ENCODE measurements at places on chromosomes 16 and 17.
A peak's percentile ranks its signal among the peaks of the same experiment; 100 is the strongest.

GRCh38 chr17:40491486-40491885 is 9.9 kb downstream of the TNS4 start:
- DNase-seq, result no peak

DNA sequence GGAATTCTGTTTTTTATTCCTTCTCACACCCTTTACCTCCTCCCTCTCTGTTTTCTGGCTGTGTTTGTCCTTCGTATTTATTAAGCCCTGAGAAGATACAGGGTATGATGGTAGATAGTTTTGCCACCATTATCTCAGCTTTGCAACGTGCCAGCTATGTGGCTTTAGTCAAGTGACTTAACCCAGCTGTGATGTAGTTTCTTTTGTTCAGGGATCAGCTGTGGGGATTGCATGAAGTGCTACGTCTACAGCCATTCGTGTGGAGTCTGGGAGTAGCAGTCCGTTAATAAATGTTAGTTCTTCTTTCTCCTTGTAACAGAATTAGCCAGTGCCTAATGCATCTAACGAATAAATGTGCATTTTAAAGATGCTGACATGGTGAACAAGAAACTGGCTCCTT is 128.4 kb downstream of the HAPSTR1 start:
- no peak for DNase-seq

GRCh38 chr17:10458701-10459100 is 10.7 kb downstream of the MYH4 start:
- DNase-seq, result no peak

DNA sequence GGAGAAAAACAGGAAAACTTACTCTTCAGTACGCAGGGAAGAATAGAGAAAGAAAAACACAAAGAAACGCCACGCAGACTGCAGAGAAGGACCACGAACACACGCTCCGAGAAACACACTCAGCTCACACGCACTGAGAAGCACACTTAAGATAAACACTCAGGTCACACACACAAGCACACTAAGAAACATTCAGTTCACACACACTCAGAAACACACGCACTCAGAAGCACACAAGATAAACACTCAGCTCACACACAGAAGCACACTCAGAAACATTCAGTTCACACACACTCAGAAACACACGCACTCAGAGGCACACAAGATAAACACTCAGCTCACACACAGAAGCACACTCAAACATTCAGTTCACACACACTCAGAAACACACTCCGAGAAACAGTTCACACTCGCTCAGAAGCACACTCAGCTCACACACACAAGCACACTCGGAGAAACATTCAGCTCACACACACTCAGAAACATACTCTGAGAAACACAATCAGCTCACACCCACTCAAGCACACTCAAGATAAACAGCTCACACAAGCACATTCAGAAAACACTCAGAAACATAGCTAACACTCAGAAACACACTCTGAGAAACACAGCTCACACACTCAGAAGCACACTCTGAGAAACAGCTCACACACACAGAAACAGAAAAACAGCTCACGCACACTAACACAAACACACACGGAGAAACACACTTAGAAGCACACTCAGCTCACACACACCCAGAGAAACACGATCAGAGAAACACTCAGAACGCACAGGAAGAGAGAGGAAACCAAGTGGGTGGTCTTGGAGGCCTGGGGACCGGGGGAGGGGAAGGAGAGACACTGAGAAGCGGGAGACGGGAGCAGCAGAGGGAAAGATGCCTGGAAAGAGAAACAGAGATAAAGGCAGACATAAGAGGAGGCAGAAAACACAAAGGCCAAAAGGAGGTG is 908 bp downstream of the TMEM98 start:
- no peak for DNase-seq

DNA sequence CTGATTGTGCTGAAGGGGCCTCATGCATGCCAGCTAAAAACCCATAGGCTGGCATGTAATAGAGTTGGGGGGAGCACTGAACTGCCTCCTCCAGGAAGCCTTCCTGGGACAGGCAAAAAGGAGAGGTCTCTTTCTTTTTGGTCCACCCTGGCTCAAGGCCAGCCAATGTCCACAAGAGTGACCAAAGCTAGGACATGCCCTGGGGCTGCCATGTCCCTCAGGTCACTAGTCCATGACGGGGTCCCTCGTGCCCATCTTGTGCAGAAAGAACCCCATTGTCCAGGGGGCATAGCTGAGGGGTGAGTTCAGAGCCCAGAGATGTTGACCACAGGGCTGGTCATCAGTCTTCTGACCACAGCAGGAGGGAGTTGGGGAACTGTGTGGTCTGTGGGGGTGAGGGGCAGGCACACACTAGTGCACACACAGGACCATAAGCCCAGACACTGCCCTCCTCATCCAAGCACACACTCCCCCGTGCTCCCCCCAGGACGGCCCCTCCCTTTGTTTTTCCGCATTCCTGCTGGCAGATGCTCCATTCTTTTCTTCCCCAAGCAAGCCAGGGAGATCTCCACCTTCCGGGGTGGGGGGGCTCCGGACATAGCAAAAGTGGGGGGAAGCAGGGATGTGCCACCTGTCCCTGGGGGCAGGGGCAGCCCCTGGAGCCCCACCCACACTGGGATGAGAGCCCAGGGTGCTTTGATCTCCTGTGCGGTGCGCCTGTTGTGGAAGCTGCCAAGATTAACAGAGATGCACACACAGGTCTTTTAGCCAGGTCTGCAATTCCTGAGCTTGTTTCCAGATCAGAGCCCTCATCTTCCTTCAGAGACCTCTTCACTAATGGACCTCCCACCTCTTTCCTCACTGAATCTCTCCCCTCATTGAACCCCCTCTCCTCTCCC is 25.2 kb upstream of the PHB1 start:
- no peak for DNase-seq

- DNase-seq, result no peak
Measured at GRCh38 chr16:80723981-80724380, 80.4 kb downstream of the CDYL2 start.

GRCh38 chr17:78890498-78890897 is 12.5 kb downstream of the CEP295NL start:
- no peak for DNase-seq

DNA sequence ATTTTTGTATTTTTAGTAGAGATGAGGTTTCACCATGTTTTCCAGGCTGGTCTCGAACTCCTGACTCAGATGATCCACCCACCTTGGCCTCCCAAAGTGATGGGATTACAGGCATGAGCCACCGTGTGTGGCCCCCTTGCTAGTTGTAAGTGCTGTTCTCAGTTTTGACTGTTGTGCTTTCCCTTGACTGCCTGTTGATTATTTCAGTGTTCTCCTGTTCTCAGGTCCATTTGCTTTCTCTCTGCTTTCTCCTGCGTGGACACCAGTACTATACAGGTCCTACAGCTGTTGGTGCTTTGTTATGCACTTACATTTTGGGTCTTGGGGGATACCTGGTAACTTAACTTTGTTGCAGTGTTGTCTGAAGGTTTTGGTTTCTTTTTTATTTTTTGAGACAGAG is 8.2 kb downstream of the CASC3 start:
- no peak for DNase-seq

GRCh38 chr16:83952940-83953795 is at the start of gene OSGIN1:
TSS of gene OSGIN1 (plus strand) at chr16:83953240. CDS start at chr16:83957672, 4,432 bp downstream.
- DNase-seq, result peak; percentile 65

DNA sequence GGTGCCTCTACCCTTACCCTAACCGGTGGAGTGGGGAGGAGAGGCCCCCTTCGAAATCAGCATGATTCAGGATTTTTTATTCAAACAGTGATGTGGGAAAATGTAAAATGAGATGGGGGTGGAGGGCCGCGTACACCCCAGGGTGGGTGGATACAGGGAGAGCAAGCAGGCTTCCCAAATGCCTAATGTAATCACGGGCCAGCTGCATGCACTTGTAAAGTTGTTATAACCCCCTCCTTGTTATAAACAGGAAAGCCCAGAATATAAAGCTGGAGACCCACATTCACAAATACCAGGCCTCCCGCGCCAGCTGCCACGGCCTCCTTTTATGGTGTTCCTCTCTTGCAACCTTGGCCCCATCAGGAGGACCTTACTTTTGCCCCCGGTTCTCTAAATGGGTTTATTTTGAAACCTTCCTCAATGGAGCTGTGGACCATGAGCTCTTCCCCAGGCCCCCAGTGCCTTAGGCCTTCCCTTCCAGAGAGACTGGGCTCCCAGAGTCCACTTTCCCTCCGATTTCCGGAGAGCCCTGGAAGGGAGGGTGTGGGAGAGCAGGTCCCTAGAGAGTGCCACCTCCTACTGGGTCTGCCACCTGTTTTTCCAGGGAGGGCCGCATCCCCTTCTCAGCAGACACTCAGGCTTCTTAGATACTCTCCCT is 906 bp upstream of the FOXL1 start:
- no peak for DNase-seq

GRCh38 chr16:83365166-83365565 is 442.6 kb upstream of the HSBP1 start:
- no peak for DNase-seq

DNA sequence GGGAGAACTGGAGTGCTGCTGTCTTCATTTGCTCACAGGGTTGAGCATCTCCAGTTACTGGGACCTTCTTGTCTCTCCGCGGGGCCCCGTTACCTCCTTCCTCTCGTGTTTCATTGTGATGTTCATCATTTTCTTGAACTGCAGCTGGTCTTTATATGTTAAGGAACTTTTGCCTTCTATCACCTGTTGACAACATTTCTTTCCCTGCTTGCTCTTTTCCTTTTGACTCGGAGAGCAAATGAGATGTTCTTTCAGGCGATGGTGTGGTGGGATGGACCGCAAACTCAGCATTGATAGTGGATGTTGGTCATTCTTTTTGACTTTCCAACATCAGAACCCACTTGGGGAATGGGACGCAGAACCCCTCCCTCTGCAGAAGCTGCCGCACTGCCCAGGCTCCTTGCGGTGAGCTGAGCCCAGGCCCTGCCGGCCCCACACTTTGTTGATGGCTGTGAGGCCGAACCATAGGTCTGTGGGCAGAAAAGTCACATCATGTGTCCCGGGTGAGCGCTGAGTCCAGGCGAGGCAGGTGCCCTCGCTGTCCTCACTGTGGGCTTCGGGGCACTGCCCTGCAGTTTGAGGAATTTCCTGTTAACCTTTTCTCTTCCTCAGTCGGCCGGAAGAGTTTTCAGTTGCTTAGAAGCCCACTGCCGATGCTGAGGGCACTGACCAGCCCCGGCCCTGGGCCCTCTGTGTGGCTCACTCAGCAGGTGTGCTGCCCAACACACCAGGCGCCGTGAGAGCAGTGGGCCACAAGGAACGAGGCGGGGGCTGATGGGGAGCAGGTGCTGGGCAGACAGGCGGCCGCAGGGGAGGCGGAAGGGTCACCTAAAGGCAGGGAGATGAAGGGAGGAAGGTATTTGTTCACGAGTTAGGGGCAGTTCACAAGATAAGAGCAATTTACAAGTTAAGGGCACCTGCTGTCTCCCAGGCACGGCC is 7.4 kb downstream of the RPL13 start:
- DNase-seq, result no peak

DNA sequence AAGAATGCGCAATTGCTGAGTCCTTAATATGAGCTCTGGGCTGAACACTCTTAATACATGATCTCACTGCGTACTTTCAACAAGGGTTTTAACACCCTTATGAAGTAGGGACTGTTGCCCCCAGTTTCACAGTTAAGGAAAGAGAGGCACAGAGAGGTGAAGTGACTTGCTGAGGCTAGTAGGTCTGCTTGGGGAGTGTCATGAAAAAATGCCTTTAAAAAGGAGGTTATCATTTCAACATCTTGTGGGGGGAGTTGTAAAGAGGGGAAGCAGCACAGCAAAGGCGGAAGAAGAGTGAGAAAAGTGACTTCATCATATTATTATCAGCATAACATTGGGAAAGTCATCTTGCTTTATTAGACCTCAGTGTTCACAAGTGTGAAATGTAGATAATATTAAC is 2.1 kb downstream of the CCL4L2 start:
- DNase-seq, result no peak

DNA sequence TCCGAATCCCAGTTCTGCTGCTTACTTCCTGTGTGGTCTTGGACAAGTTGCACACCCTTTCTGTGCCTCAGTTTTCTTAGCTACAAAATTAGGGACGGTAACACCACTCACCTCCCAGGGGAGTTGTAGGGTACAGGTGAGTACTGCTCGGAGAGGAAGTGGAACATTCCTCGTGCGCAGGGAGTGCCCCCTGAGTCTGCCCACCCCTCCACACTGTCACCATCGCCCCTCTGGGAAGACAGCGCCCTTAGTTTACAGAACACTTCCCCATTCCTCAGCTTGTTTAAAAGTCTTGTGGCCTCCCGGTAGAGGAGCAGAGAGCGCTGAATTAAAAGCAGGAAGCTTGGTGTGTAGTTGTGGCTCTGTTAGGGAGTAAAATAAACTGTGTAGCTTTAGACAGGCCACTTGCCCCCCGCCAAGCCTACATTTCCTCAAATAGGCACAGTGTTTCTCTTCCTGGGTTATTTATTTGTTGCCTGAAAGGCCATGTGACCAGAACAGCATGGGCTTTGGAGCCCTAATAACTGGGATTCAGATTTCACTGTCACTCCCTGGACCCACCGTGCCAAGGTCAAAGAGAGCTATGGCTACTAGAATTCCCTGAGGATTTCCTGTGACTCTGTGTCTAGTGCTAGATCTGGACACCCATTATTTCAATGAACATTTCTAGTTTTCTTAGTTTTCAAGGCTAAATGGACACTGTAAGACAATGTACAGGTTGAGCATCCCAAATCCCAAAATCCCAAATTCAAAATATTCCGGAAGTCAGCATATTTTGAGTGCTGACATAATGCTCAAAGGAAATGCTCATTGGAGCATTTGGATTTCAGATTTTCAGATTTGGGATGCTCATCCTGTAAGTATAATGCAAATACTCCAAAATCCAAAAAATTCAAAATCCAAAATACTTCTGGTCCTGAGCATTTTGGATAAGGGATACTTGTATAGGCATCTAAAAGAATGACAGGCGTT is 372.5 kb downstream of the SNX29 start:
- no peak for DNase-seq

- DNase-seq, result no peak
Measured at GRCh38 chr16:49100366-49100765, 181.3 kb downstream of the CBLN1 start.

DNA sequence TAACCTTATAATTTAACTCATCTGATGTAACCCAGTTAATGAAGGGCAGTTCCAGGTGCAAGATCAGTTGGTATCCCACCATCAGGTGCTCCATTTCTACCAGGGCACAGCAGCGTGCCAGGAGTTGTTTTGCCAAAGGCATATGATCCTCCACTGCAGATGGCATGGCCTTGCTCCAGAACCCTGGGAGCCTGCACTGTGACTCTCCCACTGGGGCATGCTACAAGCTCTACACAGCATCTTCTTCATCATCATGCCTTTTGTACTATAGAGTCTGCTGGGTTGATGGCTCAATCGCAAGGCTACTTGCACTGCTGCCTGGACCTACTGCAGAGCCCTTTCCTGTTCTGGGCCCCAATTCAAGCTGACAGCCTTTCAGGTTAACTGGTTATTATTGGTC is 11.3 kb upstream of the MAPT start:
- DNase-seq, result no peak

- no peak for DNase-seq
Measured at GRCh38 chr17:144936-145670, 7.7 kb downstream of the SCGB1C2 start.

- DNase-seq, result no peak
Measured at GRCh38 chr17:40953881-40954280, 12.9 kb downstream of the KRT39 start.

DNA sequence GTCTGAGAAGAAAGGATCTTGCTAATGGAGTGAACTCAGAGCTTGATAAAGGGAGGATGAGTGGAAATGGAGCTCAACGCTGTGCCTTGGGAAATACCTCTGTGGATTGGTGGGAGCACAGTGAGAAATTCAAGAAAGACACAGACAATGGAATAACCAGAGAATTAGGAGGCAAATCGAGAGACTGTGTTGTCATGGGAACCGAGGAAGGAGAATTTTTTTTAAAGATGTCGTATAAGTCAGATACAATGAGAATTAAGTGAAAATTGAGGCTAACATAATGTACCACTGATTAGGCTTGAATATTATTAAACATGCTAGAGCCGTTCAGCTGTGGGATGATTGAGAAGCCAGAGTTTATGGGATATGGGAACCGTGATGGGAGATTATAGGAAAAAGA is 134.2 kb downstream of the PRKCA start:
- no peak for DNase-seq
